ENCODE measurements at places on chromosomes 1 and 21. TPM values are rescaled to one million over a fixed set of nuclear protein-coding genes. Genes with fewer than 3 reads are reported as not detected.

GRCh38 chr1:174222166-174222949, 63.0 kb downstream of the RABGAP1L start:
- DNase-seq: no peak

GRCh38 chr1:115429884-115430283, 91.8 kb upstream of the NGF start:
- no peak for DNase-seq

AK2 gene
- total RNA-seq: 118 TPM

- DNase-seq: no peak
Measured at GRCh38 chr1:3510956-3511250, 56.4 kb downstream of the ARHGEF16 start.

TRIM46 gene
- 2.7 TPM for total RNA-seq

- no peak for DNase-seq
Measured at GRCh38 chr1:181397845-181398244, 85.5 kb upstream of the CACNA1E start.

PBXIP1 gene
- total RNA-seq: 56.5 TPM

MLLT11 gene
- 3.7 TPM for total RNA-seq

- no peak for DNase-seq
Measured at GRCh38 chr1:13616234-13616633, 32.6 kb downstream of the PDPN start.

PRRC2C gene
- total RNA-seq: 86.4 TPM

DNA sequence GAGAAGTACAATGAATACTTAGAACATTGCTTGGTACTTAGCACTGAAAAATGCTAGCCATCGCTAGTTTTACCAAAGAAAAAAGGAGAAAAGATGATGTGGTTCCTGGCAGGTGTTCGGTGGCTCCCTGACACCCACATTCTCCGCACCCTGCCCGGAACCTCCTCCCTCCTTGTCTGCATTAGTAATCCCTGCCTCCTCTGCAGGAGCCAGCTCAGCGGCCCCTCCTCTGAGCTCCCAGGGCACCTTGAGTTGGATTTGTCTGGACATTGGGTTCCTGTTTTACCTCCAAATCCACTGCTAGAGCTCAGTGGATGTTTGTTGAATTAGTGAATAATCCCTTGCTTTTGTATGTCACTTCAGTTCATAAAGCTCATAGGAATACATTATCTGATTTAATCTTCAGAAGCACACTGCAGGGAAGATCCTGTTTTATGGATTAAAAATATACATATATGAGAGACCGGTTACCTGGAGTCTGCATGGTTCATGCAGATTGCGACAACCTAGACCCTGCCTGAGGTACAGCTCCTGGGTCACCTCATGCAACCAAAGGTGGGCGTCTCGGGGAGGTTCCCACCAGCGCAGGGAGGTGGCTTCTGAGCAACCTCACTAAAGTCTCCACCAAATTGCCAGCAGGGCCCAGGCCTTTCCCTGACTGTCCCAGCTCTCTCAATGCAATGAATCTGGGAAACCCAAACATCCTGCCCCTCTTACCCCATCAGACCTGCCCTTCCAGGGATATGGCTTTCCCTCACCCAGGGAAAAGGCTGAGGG, 24.2 kb downstream of the PCAT6 start:
- DNase-seq: no peak

DNA sequence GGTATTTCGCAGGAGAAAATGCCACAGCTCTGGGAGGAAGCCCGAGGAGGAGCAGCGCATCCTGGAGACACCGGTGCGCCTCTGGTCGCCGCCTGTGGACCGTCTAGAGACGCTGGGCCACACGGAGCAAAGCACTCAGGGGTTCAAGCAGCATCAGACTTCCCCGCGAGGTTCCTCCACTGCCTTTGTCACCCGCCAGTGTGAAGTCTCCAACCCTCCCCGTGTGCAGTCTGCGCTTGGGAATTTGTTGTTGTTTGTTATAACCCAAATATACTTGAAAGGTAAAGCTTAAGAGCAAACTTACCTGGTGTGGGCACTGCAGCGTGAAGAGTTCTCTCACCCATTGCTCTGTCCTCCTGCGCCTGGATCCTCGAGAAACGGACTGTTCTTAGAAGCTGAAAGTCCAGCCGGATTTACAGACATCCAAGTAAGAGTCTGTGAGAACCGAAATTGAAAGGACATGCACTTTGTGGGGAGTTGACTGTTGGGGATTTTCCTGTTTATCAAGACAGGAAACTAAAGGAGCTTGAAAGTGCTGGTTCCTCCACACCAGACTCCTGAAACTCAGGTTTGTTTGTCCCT, at the start of gene GBP4:
GBP4 (minus strand) TSS at position 452 of the 582 bp plus-strand sequence; CDS start at position 344, 108 bp downstream.
- no peak for DNase-seq

LCE3D gene
- total RNA-seq: 57.5 TPM

HTR6 gene
- total RNA-seq: not detected

DNA sequence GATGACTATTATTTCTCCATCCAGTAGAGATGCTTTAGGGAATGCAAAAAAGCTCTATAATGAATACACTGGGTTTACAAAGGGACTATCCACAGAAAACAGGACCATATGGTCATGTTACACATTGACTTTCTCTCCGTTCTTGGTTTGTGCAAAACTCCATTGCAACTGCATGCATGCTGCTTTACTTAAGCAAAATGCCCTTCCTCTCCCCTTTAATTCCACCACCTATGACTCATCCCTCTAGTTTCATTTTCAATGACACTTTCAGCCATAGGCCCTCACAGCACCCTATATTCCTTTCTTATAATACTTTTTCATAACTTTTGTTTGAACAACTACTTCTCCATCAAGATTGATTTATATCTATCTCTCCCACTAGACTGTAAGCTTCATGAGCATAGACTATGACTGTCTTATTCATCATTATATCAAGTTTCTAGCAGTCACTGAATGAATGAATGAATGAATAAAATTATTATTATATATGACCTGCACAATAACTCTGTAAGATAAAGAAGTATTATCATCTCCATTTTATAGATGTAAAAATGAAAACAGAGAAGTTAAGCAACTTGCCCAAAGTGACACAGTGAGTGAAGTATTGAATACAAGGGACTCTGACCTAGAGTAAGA, 248.9 kb downstream of the PLPP3 start:
- DNase-seq: no peak

GRCh38 chr1:17624611-17625233, 85.2 kb downstream of the ARHGEF10L start:
- DNase-seq: no peak

OTUD7B gene
- 14.5 TPM for total RNA-seq

DNA sequence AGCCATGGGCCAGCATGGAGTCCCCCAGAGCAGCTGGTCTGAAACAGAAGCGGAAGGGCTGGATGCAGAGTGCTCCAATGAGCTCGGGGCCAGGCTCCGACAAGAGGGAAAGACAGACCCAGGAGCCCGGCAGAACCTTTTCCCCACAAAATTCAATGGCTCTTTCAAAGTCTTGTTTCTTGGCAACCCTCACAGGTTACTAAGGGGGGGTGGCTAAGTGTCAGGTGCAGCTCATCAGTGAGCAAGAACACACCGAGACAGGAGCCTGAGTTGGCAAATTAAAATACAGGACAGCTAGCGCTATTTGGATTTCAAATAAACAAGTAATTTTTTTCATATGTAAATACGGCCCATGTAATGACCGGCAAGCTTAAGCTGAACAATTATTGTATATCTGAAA, 27.3 kb downstream of the PGBD5 start:
- DNase-seq: no peak

- no peak for DNase-seq
Measured at GRCh38 chr1:205481218-205481617, 23.3 kb upstream of the CDK18 start.

GRCh38 chr1:92201973-92202372, 15.7 kb upstream of the C1orf146 start:
- no peak for DNase-seq

- DNase-seq: no peak
Measured at GRCh38 chr1:101130673-101131072, 105.1 kb upstream of the DPH5 start.

DNA sequence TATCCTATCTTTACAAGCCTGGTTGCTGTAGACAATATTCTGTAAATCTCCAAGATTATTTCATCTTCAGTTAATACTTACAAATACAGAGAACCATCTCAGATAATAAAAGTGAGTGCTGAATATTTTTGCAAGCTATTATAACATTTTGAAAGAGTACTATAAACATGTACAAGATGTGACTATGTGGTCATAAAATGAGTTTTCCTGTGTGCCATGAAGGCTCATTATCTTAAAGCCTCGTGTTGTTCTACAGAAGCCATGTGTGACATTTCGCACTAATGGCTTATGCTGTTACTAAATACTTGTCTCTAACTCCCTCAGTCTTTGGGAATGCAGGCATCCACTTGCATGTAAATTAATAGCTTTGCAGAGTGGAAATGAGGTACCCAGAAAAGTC, 48.3 kb downstream of the SAMSN1 start:
- DNase-seq: no peak

DNA sequence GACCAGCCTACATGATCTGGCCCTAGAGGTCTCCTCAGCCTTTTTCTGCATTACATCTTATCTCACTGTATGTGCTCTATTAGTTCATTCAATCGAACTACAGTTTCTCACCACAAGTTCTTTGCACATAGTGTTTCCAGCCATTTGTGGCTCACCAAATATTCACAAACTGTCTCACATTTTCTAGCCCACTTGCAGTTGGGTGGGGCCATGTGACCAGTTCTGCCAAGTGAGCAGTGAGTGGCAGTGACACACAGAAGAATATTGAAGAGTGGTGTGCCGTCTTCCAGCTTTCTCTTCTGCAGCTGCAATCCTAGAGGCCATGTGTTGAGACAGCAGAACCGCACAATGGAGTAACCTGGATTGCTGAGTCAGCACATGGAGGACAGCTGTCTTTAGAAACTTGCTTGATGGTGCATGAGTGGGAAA, 103.2 kb upstream of the ZNF644 start:
- DNase-seq: no peak

DNA sequence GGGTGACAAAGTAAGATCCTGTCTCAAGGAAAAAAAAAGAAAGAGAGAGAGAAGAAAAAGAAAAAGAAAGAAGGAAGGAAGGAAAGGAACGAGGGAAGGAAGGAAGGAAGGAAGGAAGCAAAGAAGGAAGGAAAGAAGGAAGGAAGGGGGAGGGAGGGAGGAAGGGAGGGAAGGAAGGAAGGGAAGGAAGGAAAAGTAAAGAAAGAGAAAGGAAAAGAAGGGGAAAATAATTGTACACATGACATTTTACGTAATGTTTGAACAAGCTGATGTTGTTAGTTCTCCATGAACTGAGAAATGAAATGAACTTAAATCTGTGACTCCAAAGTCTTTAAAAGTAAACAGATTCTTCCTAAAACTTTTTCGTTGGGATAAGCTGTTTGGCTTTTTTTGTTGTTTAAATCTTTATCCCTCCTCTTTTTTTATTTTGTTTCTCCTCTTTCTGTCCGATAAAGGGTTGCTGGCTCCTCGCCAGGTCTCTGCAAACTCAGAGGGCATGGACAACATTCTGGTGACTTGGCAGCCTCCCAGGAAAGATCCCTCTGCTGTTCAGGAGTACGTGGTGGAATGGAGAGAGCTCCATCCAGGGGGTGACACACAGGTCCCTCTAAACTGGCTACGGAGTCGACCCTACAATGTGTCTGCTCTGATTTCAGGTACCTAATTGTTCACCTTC, 59.8 kb downstream of the IL12RB2 start:
- no peak for DNase-seq

- no peak for DNase-seq
Measured at GRCh38 chr1:26938004-26938658, 16.6 kb downstream of the NUDC start.

RIT1 gene
- 38.3 TPM for total RNA-seq

DNA sequence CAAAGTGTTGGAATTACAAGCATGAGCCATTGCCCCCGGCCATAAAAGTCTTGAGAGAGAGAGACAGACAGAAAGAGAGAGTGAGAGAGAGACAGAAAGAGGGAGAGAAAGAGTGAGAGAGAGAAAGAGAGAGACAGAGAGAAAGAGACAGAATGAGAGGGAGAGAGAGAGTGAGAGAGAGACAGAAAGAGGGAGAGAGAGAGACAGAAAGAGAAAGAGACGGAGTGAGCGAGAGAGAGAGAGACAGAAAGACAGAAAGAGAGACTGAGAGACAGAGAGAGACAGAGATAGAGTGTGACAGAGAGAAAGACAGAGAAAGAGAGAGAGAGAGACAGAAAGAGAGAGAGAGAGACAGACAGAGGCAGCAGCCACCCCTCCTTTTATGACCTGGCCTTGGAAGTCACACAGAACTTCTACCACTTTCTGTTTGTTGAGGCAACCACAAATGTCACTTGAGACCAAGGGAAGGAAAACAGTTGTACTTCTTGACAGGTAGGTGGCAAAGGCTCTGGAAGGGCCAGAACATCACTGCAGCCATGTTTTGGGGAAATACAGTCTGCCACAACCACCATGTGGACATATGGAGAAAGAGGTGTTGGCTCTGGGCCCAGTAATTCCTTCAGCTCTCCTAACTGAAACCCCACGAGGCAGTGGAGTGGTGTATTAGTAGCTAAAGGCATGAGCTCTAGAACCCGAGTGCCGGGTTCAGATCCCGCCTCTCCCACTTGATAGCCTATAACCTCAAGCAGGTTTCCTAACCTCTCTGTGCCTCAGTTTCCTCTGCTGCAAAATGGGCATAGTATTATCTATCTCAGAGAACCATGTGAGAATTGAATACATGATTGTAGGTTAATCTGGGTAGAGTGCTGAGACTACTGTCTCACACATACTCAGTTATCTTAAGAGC, 50.6 kb downstream of the TNFRSF8 start:
- DNase-seq: no peak

S100A7 gene
- total RNA-seq: 36.6 TPM

GRCh38 chr1:107669996-107670395, 295.0 kb downstream of the VAV3 start:
- no peak for DNase-seq

EPHA8 gene
- total RNA-seq: not detected

DNA sequence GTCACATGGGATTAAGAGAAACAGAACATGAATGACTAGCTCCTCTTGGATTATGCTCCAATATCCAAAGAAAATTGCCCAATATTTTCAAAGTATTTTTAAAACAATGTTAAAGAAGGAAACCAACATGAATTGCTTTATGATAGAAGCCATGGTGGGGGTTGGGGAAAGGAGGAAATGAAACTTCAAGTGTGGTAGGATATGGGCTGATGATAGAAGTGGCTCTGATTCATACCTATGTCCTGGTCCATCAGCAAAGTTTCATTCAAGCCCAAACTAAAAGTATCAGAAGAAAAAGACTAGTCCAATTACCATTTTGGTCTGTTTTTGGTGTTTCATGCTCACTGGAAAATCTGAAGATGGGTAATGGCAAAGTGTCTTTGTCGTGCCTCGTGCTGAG, 104.2 kb upstream of the PROX1 start:
- no peak for DNase-seq

GRCh38 chr1:57727121-57727520, 303.3 kb upstream of the DAB1 start:
- DNase-seq: no peak

- no peak for DNase-seq
Measured at GRCh38 chr1:58062635-58063034, 483.9 kb downstream of the OMA1 start.
